ENCODE measurements at places on chromosomes 6 and 20. TPM values are rescaled to one million over a fixed set of nuclear protein-coding genes. Genes with fewer than 3 reads are reported as not detected.

Gene CST7
- not detected for total RNA-seq

Gene MYLK4
- 0.05 TPM for total RNA-seq

Gene FRK
- under 0.01 TPM for total RNA-seq

Gene PSORS1C2
- total RNA-seq = not detected

Gene DCBLD1
- 16.0 TPM for total RNA-seq

Gene TBXT
- total RNA-seq = not detected

Gene ADGB
- total RNA-seq = not detected

Gene DNAAF9
- 8.3 TPM for total RNA-seq

Gene BPIFB2
- not detected for total RNA-seq

Gene EYA2
- total RNA-seq = not detected

Gene PCIF1
- 16.1 TPM for total RNA-seq

Gene TRIM15
- not detected for total RNA-seq

Gene TRIM40
- not detected for total RNA-seq

Gene SPATS1
- total RNA-seq = not detected

Gene EBF4
- total RNA-seq = not detected

Gene SPINT4
- not detected for total RNA-seq

Gene NKAPL
- total RNA-seq = 1.3 TPM

Gene RPS18
- total RNA-seq = 4,354 TPM

Gene NAA20
- 45.8 TPM for total RNA-seq

Gene TRAPPC3L
- 0.10 TPM for total RNA-seq

Gene BMP2
- total RNA-seq = 37.5 TPM

Gene SLC22A3
- total RNA-seq = not detected

Gene ZBTB46
- 2.9 TPM for total RNA-seq

Gene CLDN20
- total RNA-seq = not detected

Gene ILRUN
- total RNA-seq = 34.4 TPM

Gene LST1
- total RNA-seq = 0.20 TPM
